Memory B cell (primary cell): ENCODE measurements at places on chromosomes 1 and 21.

- DNase-seq = no peak
Observed at GRCh38 chr1:22210176-22210575, 67.3 kb upstream of the WNT4 start.

GRCh38 chr1:165365341-165365740, 8.8 kb upstream of the LMX1A start:
- DNase-seq = no peak

DNA sequence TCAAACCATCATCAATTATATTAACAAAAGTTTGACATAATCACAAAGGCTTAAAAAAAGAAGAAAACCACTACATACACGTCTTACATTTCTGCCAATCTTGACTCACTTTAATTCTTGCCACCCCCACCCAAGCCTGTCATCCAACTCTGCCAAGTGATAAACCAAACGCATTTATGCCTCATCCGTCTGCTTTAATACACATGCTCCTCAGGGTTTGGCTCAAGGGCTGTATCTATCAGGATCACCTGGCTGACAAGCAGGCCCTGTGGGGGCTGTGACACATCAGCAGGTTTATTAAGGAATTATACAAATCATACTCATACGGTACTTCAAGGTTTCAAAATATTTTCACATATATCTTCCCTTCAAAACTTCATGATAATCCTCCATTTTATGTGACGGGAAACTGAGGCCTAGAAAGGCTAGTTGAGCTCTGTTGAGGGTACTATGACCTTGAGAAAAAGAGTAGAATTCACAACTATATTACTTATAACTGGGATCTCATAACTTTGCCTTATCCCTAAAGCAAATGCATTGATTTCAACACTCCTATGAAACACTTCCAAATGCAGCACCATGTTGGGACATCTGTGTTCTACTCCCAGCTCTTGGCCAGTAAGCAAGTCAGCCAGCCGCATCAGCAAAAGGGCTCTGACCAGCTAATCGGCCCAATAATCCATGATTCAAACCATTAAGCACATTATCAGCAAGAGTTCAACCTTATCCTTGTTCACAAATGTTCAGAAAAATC, 8.7 kb downstream of the SORT1 start:
- DNase-seq = no peak

DNA sequence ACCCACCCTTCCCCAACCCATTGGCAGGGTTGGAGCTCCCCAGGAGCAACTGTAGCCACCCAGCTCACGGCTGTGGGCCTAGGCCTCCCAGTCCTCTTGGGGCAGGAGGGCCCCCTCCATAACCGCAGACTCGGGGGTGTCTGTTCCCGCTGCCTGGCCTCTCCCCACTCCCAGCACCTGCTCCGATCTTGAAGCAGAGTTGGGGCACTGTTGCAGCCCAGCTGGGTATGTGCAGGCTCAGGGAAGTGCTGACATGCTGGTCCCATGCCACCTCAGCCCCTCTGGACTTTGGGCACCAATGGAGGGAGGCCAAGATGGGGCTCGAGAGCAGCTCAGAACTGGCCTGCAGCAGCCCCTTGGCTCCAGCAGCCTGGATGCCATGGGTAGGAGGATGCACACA, 54.8 kb upstream of the KRTAP11-1 start:
- DNase-seq = no peak

GRCh38 chr21:34313116-34313515, 50.7 kb upstream of the KCNE2 start:
- no peak for DNase-seq

DNA sequence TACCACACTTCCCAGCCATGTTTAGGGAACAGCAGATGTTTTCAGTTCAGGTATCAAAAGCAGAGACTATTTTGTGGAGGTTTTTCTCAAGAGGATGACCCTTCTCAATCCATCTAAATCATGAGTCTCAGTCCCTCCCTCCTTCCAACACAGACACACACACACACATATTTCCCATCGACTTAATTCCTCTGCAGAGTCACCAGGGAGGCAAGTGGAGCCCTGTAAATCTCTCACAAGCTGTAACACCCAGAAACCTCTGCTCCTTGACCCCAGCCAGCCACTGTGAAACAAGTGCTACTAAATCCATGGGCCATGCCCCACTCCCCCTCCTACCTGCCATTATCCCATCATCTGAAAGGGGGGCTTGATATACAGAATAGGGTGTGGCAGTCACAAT, 10.6 kb upstream of the KCND3 start:
- no peak for DNase-seq

DNA sequence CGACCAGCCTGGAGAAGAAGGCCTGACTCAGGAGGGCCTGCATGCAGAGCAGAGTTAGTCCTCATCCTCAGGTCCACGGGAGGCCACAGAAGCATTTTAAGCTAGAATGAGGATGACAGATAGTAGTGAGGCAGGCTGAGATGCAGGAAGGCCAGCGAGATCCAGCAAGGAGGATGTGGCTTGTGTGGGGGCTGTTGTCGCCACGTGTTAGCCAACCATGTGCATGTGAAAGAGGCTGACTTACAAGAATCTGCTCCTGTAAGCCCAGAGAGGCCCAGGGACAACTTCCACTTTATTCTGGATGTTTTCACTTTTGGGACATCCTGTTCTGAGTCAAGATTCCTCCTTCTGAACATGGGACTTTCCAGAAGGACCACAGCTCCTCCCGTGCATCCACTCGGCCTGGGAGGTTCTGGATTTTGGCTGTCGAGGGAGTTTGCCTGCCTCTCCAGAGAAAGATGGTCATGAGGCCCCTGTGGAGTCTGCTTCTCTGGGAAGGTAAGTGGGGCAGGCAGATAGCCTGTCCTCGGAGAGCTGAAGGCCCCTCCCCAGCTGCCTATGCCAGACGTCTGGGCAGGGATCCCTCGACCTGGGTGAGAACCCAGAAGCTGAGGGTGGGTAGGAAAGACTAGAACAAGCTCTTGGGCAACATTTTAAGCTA, at the start of gene SLAMF8:
Gene SLAMF8 (plus strand): TSS at position 433 of the 661 bp plus-strand sequence. CDS start 26 bp downstream, at position 459.
- no peak for DNase-seq

DNA sequence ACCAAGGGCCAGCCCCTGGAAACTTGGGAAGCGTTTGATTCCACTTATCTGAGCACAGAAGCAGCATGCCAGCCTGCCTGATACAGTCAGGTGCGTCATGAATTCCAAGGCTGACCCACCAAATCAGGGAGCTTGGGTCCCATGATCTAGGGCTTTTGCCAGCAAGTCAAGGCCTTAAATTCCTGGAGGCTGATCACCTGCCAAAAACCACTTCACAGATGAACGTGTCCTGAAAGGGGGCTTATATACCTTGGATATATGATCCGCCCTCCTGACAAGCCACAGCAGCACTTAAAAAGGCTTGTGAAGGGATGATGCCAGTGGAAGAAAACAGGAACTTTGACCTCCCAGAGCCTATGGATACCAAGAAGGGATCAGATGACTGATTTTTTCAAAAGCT, 24.0 kb upstream of the CLIC6 start:
- no peak for DNase-seq

DNA sequence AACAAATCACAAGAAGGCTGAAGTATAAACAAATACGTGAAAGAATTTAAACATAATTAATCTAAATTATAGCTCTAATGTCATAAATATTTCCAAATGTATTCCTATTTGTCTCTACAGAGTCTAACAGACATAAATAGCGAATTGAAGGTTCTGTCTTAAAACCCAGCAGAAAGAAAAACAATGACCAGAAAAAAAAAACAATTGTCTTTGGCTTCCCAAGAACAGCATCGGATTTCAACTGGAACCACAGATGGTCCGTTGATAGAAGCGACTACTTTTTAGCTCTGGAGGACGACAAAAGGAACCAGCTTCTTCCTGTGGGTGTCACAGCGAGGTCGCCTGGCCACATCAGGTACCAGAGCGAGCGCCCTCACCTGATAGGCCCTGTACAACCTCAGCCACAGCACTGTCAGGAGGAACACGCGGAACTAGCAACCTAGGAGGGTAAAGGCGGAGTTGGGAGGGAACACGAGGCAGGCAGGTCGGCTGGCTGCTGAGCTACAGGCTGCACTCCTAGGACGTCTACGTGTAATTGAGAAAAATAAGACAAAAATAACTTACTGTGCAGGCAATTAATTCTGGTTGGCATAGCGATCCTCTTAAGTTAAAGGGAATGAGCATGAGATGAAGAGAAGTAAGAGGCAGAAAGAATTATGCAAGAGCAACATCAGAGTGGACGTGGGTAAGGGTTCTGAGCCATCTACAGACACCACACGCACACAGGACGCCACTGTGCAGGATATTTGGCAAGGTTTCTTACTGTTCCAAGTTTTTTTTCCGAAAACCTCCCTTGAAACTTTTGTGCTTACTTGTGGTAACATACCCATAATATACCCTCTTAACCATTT, 16.7 kb upstream of the PRDM15 start:
- no peak for DNase-seq

GRCh38 chr1:198638894-198639635, at the start of gene PTPRC:
PTPRC (plus strand) TSS chr1:198639040; CDS start chr1:198639269, 229 bp downstream.
- DNase-seq = peak; percentile 67

GRCh38 chr1:75583282-75583681, 27.6 kb downstream of the SLC44A5 start:
- no peak for DNase-seq

DNA sequence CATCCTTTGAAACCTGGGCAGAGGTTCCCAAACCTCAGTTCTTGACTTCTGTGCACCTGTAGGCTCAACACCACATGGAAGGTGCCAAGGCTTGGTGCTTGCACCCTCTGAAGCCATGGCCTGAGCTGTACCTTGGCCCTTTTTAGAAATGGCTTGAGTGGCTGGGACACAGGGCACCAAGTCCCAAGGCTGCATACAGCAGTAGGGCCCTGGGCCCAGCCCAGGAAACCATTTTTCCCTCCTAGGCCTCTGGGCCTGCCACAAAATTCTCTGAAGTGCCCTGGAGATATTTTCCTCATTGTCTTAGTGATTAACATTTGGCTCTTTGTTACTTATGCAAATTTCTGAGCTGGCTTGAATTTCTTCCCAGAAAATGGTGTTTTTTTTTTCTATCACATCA, 65.6 kb upstream of the ACTRT2 start:
- DNase-seq = no peak

- DNase-seq = no peak
Observed at GRCh38 chr1:231936983-231937775, 310.6 kb downstream of the DISC1 start.

DNA sequence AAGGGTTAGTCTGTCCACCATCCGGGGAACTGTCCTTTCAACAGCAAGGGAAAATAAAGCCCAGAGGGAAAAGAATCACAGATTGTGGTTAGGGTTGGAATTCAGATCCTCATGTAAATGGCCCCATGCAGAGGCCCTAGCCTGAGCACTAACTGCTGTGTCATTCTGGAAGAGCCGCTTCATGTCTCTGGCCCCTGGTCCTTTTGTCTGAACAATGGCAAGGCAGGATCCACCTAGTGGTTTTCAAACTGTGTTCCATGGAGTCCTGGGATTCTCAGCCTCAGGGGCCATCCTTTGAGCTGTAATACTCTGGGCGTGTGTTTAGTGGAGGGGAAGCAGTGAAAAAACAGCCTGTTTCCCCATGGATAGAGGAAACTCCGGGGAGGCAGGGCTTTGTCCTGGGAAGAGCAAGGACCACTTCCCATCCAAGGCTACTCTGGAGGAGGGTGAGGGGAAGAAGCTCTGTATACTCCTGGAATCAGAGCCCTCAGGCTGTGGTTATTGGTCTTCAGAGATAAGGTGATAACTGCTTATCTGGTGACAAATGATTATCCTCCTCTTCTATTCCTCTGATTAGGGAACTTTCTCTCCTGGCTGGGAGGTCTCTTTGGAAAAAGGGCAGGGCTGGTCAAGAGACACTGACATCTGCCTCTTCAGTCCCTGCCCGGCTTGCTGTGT, 19.2 kb downstream of the PAX7 start:
- no peak for DNase-seq

GRCh38 chr1:101833312-101833711, 163.4 kb downstream of the OLFM3 start:
- no peak for DNase-seq

GRCh38 chr1:214123061-214123784, 135.4 kb downstream of the PROX1 start:
- DNase-seq = no peak

DNA sequence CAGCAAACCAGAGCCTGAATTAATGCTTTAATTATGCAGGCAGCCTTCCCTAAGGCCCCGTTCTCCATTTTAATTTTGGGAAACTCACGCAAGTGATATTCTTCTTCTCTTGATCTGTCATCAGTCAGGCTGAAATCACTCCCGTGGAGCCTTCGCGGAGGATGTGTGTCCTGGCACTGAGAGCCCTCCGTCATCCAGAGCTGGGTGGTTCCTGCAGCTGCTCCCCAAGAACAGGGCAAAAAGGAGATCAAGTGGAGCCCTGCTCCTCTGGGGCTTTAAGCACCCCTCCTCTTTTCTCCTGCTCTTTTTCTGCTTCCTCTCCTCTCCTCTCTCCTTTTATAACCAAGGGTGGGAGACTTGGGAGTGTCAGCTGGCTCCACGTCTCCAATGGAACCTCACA, 133.2 kb upstream of the CACNA1E start:
- DNase-seq = no peak

- DNase-seq = no peak
Observed at GRCh38 chr1:59506952-59507351, 210.1 kb downstream of the FGGY start.

GRCh38 chr1:210681158-210681557, 352.5 kb downstream of the HHAT start:
- no peak for DNase-seq

GRCh38 chr1:243447844-243448243, 192.0 kb downstream of the SDCCAG8 start:
- no peak for DNase-seq

GRCh38 chr1:7259955-7260354, 474.7 kb downstream of the CAMTA1 start:
- DNase-seq = no peak

DNA sequence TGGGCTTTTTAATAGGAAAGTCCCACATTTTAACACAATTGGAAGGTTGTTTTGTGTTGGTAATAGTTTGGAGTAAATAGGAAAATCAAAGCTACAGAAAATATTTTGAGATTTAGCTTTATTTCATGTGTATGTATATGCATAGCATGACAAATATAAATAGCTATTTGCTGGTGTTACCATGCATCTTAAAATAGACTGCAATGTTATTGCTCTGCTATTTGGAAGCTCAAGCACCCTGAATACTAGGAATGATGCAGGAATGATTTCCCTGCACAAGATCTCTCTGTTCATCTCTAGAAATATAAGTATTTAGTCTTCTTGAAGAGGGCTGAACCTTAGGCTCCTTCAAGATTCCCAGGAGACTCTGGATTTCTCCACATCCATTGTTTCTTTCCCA, 268.3 kb upstream of the POGK start:
- DNase-seq = no peak

DNA sequence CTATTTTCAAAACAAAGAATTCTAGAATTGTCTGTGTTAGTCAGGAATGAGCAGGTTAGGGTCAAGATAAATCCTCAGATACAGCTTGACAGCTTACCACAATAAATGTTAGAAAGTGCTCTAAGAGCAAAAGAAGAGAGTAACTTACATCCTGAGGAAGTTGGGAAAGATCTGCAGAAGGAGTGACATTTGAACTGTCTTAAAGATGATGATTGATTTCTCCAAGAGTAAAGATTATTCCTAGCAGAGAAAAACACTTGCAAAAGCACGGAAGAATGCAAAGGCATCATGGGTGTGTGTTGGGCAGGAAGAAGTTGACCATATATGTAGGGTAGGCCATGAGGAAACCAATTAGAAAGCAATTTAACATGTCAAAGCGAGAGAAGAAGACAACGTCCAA, 175.4 kb downstream of the LRRC7 start:
- no peak for DNase-seq

GRCh38 chr1:58988752-58989151, 204.9 kb upstream of the JUN start:
- DNase-seq = no peak
